ENCODE measurements at places on chromosomes 16 and 17.

DNA sequence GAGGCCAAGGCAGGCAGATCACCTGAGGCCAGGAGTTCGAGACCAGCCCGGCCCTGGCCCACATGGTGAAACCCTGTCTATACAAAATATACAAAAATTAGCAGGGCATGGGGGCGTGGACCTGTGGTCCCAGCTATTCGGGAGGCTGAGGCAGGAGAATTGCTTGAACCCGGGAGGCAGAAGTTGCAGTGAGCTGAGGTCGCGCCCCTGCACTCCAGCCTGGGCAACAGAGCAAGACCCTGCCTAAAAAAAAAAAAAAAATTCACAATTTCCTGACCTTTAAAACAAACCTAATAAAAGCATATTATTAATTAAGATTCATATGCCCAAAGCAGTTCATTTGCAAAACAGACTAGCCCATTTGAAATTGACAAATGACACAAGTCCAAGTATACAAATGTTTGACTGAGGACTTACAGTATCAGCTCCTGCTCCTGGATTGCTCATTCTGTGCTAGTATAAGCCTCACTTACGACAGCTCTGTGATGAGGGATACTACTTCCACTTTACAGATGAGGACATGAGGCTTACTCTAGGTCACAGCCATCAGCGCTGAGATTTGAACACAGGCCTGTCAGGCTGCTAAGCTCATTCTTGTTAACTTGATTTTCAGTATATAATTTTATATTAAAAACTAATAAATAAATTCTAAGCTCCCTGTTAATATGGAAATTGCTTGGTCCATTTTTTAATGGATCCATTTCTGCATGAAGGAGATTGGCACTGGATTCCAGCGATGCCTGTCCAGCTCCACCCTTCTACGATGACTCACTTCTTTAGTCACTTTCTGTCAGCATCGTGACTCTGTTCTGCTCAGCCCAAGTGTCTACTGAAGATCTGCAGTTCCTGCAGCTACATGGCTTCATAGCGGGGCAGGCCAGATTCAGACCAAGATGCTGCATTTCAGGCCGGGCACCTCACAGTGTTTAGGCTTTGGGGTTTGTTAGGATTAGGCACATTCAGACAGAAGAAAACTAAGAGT is 88.2 kb downstream of the WDR59 start:
- no peak for DNase-seq

DNA sequence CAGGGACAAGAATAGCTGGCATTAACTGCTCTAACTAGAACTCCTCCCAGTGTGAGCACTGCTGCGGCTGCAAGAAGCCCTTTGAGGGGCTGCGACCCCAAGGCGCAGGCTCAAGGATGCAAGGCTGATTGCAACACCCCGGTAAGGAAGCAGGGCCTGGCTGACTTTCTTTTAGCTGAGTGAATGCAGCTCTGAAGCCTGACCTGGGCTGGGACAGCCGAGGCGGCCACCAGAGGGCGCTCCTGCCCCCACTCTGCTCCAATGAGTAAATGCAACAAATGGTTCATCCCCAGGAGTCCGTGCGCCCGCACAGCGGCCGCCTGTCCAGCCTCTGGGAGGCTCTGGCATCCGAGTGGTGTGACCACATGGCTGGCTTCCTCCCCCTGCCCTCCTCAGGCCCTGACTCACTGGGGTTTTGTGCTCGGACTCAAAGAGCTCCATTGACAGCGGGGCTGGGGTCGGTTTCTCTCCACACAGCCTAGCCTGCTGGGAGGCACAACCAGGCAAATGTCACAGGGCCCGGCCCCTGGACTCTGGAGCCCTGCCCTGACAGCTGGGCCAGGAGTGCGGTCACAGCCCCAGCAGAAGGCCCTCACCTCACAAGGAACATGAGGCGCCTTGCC is at the start of gene SMIM5:
Gene SMIM5, plus strand, starts transcription at position 572 of the 623 bp plus-strand sequence. CDS start 6,768 bp downstream, outside the sequence.
- peak; percentile 77 for DNase-seq

DNA sequence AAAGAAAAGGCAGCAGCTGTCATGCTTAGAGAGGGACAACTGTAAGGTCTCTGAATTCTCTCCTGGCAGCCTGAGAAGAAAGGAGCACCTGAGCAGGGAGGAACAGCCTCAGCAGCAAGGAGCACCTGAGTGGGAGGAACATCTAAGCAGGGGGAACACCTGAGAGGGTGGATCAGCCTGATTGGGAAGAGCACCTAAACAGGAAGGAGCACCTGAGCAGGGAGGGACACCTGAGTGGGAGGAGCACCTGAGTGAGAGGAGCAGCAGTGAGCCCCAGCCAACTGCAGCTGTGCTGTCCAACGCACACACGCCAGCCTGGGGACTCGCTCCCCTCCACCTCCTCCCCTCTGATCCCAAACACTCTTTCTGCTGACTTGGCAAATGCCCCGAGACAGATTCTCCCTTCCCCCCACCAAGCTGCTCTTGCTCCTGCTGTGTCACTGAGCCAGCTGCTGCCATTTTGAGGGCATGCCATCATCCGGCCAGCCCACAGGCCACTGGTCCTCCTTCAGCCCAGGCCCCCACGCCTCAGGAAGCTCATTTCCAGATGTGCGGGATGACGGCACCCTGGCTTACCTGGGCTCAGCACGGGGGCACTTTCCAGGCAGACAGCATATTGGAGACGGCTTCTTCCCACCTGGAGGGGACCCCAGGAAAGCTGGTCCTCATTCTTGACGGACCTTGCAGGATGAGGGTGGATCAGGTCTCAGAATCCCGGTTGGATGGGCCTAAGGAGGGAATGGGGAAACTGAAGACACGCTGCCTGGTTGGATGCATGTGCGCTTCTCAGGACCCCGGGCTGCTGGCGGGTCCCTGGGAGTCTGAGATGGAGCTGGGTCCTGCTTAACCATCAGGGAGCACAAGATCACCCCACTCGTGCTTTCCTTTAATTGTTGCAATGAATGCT is 57.7 kb upstream of the RBFOX3 start:
- DNase-seq, result no peak

GRCh38 chr17:73548620-73549311 is 95.5 kb downstream of the SDK2 start:
- DNase-seq, result no peak

GRCh38 chr16:77986011-77986740 is 36.2 kb upstream of the CLEC3A start:
- DNase-seq, result no peak

- no peak for DNase-seq
These were observed 89.5 kb downstream of the MARF1 start for GRCh38 chr16:15553313-15554088.

GRCh38 chr16:74726716-74727115 is 26.1 kb upstream of the MLKL start:
- no peak for DNase-seq

GRCh38 chr17:66950325-66950724 is 14.2 kb upstream of the CACNG4 start:
- no peak for DNase-seq

- DNase-seq, result no peak
These were observed 14.6 kb upstream of the ETV4 start for GRCh38 chr17:43560461-43561427.

- no peak for DNase-seq
These were observed 37.9 kb upstream of the NDRG4 start for GRCh38 chr16:58462089-58462488.

GRCh38 chr17:66537502-66537901 is 235.1 kb downstream of the PRKCA start:
- DNase-seq, result no peak

DNA sequence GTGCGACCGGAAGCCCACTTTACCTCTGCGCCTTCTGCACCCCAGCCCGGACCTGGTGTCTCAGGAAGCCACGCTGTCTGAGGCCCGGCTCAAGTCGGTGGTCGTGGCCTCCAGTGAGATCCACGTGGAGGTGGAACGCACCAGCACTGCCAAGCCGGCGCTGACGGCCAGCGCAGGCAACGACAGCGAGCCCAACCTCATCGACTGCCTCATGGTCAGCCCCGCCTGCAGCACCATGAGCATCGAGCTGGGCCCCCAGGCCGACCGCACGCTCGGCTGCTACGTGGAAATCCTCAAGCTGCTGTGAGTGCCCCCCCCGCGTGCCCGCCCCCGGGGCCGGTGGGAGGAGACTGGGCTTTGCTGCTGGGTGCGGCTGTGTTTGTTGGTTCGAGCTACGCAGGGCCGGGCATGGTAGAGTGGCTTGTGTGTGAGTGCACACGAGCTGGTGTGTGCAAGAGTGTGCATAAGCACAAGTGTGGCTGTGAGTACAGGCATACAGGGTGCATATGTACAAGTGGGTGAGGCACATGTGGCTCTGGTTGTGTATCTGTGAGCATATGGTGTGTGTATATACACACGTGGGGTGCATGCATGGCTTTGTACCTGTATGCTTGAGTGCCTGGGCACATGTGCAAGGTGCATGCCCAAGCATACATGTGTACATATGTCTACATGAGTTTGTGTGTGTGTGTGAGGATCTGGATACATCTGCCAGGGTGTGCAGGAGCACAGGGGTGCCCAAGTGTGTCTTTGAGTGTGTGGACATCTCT is 100.6 kb upstream of the PLCG2 start:
- DNase-seq, result no peak

DNA sequence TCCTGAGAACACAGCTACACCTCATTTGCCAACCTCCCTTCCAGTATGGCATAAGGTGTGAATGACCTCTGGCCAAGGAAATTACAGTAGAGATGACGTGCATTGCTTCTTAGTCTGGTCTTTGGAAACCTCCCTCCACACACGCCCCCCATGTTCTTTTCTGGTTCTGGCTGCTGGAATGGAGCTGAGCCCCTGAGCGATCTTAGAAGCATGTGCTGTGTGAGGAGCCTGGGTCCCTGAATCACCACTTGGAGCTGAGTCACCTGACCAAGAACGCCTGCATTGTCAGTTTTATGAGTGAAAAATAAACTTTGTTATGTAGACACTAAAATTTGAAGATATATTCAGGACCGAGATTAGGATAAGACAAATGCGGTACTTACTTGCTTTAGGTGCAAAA is 51.4 kb downstream of the HS3ST3A1 start:
- DNase-seq, result no peak

- no peak for DNase-seq
These were observed 31.5 kb downstream of the ABCC12 start for GRCh38 chr16:48124266-48124665.

- no peak for DNase-seq
These were observed 102.0 kb downstream of the GRIN2A start for GRCh38 chr16:10080051-10080772.

- no peak for DNase-seq
These were observed 38.2 kb downstream of the PSME3IP1 start for GRCh38 chr16:57147381-57148221.

DNA sequence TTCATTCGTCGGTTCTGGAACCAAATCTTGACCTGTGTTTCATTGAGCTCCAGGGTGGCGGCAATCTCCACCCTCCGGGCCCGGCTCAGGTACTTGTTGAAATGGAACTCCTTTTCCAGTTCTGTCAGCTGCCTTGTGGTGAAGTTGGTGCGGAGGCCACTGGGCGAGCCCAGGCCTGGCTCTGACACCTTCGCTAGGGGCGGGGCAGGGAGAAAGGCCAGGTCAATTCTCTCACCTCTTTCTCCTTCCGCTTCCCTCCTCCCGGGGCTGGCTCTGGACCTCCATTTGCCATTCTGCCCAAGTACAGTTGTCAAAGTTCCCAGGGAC is 1.2 kb downstream of the HOXB1 start:
- DNase-seq, result no peak

- DNase-seq, result no peak
These were observed 37.6 kb downstream of the PGS1 start for GRCh38 chr17:78415821-78416711.

GRCh38 chr16:54947616-54948015 is 17.0 kb downstream of the IRX5 start:
- DNase-seq, result no peak

GRCh38 chr17:48997103-48997826 is at the start of gene IGF2BP1:
TSS of gene IGF2BP1 (plus strand) at chr17:48997385. CDS start at chr17:48997746, 361 bp downstream.
- DNase-seq, result no peak

- DNase-seq, result peak; percentile 16
These were observed 24.0 kb upstream of the VPS4A start for GRCh38 chr16:69286941-69287713.

- DNase-seq, result no peak
These were observed 7.2 kb downstream of the EFCAB5 start for GRCh38 chr17:29948448-29949215.

DNA sequence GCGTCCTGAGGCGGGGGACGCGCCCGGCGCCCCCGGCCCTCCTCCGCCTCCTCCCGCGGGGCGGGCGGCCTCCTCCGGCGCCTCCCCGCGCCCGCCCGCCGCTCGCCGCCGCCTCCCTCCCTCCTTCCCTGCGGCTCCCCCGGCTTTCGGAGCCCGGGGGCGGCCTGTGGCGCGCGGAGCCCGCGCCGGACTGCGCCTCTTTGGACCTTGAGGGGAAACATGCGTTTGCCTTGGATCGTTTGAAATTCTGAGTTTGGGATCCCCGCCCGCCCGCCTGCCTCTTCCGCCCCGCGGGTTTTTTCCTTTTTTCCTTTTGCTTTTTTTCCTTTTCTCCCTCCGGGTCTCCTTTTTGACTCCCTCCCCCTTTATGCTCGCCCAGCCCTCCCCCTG is 390 bp downstream of the ZNRF1 start:
- DNase-seq, result no peak

GRCh38 chr16:1729445-1729844 is 23.4 kb downstream of the MAPK8IP3 start:
- DNase-seq, result no peak

- DNase-seq, result no peak
These were observed 178.9 kb downstream of the TMEM132E start for GRCh38 chr17:34758316-34758715.

- DNase-seq, result no peak
These were observed 1357.0 kb upstream of the GOT2 start for GRCh38 chr16:60091071-60091470.

DNA sequence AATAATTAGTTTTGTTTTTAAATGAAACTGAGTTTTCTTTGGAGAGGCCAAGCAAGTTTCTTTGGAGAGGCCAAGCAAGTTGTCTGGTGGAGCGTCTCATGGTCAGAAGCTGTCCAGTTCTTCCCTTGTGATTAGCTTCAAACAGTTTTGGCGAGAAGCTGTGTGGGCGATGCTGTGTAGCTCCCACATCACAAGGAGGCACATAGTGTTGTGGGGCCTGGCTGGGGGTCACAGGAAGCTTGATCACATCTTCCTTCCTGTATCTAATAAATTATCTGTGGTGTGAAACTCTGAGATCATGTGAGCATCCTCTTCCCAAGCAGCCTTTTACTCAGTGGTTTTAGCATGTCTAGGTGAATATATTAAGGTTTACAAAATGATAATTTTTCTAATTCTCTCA is 33.9 kb downstream of the SPECC1 start:
- no peak for DNase-seq

DNA sequence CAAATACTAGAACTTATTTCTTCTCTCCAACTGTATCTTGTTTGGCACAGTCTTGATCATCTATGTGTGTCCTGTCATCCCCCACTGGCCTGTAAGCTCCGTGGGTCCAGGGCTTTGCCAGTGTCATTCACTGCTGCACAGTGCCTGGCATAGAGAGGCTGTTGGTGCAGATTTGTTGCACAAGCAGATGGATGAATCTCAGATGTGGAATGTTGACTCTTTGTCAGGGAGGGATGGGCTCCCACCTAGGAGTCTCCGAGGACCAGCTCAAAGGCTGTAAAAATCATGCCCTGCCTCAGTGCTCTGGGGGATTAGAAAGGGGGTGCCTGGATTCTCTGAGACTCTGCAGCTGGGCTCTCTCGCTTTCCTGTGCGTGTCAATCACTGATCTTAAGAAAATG is 60.6 kb downstream of the RAB11FIP4 start:
- DNase-seq, result no peak

- DNase-seq, result no peak
These were observed 63.3 kb downstream of the KSR1 start for GRCh38 chr17:27519550-27519949.

- no peak for DNase-seq
These were observed 12.8 kb upstream of the CNEP1R1 start for GRCh38 chr16:50012182-50012581.

- DNase-seq, result no peak
These were observed 80.8 kb downstream of the SOCS1 start for GRCh38 chr16:11175106-11175786.
